ENCODE measurements at places on chromosomes 1 and 21. TPM values are rescaled to one million over a fixed set of nuclear protein-coding genes. Genes with fewer than 3 reads are reported as not detected.

Gene DPT
- total RNA-seq, result 1.3 TPM

Gene SPATA21
- not detected for total RNA-seq

Gene OR10X1
- total RNA-seq, result not detected

Gene SPRR1A
- not detected for total RNA-seq

Gene FCER1G
- total RNA-seq, result 1.8 TPM

Gene ADAMTS4
- 6.8 TPM for total RNA-seq

Gene ZYG11A
- total RNA-seq, result 0.14 TPM

Gene OLIG2
- total RNA-seq, result 0.35 TPM

Gene PTGFRN
- total RNA-seq, result 108 TPM

Gene CFAP74
- total RNA-seq, result 0.18 TPM

Gene TTC34
- 3.5 TPM for total RNA-seq

Gene TCHH
- not detected for total RNA-seq

Gene ZNF648
- 0.23 TPM for total RNA-seq

Gene OR2G3
- total RNA-seq, result not detected

Gene GPR52
- total RNA-seq, result 1.7 TPM

Gene PCAT6
- 9.9 TPM for total RNA-seq

Gene DSCAM
- not detected for total RNA-seq

Gene OR4F16
- not detected for total RNA-seq

Gene MYCBP
- total RNA-seq, result 12.2 TPM

Gene SLC9C2
- total RNA-seq, result 0.93 TPM

Gene DYNLT5
- total RNA-seq, result 0.36 TPM

Gene S100A5
- total RNA-seq, result not detected

Gene UBIAD1
- total RNA-seq, result 16.7 TPM

Gene CD247
- total RNA-seq, result 0.36 TPM

Gene CFAP107
- total RNA-seq, result not detected

Gene CD52
- total RNA-seq, result 1.1 TPM

Gene TMPRSS3
- not detected for total RNA-seq

Gene CYYR1
- total RNA-seq, result 20.8 TPM

Gene S100A3
- not detected for total RNA-seq

Gene HEATR1
- 53.2 TPM for total RNA-seq

Gene RNU1-2
- 3,937 TPM for total RNA-seq

Gene E2F2
- total RNA-seq, result 4.8 TPM

Gene ESRRG
- total RNA-seq, result 12.7 TPM

Gene KIF2C
- 20.4 TPM for total RNA-seq

Gene C4BPB
- total RNA-seq, result 0.47 TPM

Data from mesothelial cell of epicardium (in vitro differentiated cells).